ENCODE measurements at places on chromosomes 2 and 18.

- no peak for DNase-seq
These were observed 13.4 kb upstream of the WIPF1 start for GRCh38 chr2:174611006-174611405.

DNA sequence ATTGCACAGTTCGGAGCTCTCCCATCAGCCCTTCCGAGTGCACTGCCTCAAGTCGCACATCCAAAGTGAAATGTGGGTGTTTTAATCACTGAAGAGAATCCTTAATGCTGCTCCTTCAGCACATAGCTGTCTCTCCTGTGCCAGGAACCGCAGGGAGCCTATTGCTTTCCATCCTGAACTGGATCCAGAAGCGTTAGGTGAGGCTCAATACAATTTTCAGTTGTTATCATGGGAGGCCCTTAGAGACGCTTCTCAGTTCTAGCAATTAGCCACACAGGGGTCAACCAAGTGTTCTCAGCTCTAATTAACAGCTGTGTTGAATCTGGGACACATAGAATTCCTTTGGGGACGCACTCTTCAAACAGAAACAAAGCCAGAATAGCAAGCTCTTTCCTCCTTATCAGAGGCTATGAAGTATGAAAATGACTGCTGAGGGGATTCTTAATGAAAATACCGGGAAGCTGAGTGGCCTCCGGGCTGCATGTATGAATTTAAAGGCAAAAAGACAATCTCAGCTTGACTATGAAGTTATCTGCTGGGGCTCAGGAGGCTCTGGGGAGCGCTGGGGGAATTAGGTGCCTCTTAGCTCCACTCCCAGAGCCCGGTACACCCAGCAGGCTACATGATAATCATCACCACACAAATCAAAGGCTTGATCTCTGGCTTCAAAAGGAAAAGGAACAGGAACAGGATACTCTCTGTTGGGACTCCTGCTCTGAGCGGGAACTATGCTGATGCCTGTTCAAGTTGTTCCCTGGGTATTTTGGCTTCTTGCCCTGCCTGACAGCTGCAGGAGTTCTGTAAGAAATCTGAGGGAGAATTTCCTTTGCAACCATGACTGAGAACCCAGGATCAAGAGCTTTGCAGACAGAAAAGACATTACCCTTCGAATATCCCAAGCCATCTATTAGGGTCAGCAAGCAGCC lies 55.4 kb upstream of the NCOA1 start:
- no peak for DNase-seq

- DNase-seq: no peak
These were observed 216.9 kb downstream of the SH3RF3 start for GRCh38 chr2:109345653-109346480.

DNA sequence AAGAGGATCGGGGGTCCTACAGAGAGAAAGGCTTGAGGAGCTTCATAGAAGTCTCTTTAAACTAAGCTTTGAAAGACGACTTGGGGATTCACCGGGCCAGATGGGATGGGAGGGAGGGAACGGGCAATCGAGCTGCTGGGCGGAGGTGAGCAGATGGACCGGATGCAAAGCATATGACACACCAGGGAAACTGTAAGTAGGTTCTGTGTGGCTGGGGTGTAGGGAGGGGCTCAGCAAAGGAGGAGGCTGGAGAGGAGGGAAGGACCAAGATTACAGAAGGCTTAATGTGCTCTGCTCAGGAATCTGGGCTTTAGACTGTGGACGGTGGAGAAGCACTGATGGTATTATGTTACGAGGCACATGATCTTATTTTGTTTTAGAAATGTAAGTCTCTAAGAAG lies 131.5 kb downstream of the MAIP1 start:
- DNase-seq: no peak

GRCh38 chr2:7867867-7868266 lies 814.0 kb upstream of the ID2 start:
- DNase-seq: no peak
